ENCODE measurements at places on chromosomes 4 and X. TPM values are rescaled to one million over a fixed set of nuclear protein-coding genes. Genes with fewer than 3 reads are reported as not detected.

Gene MFSD8
- 7.2 TPM for total RNA-seq

Gene DOK7
- total RNA-seq, result 42.0 TPM

Gene L1CAM
- total RNA-seq, result 0.41 TPM

Gene NOCT
- 9.0 TPM for total RNA-seq

Gene MTNR1A
- total RNA-seq, result not detected

Gene MAP3K15
- total RNA-seq, result not detected

Gene STARD8
- 9.4 TPM for total RNA-seq

Gene ETDB
- total RNA-seq, result not detected

Gene ZFP92
- total RNA-seq, result 0.33 TPM

Gene KCTD8
- total RNA-seq, result 0.91 TPM

Gene SUPT20HL2
- not detected for total RNA-seq

Gene SGCB
- 40.2 TPM for total RNA-seq

Gene UGT2B17
- total RNA-seq, result not detected

Gene FGF2
- 1.8 TPM for total RNA-seq

Gene GPC4
- 10.2 TPM for total RNA-seq

Measured in gastrocnemius medialis (tissue), 4 donors.